Head of caudate nucleus (tissue), 42 donors: ENCODE measurements at places on chromosomes 3 and 15.

GRCh38 chr3:46930166-46930944, 46.2 kb downstream of the CCDC12 start:
- DNase-seq, result no peak

DNA sequence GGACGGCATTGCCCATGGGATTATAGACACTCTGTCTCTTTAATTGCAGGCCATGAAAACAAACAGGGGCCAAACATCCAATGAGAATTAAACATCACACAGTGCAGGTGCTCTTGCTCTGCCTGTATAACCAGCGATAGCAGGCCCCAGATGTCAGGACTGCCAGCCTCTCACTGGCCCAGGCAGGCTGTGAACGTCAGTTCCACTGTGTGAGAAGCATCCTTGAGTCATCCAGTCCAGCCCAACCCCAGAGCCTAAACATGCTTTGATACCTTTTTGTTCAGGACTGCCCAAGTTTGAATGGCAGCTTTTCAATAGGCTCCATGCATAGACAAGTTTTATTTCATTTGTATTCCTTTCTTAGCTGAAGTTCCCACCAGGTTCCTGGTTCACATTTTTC, 189.8 kb downstream of the SLCO3A1 start:
- no peak for DNase-seq

GRCh38 chr15:80840182-80841130, 61.3 kb downstream of the CEMIP start:
- peak; percentile 26 for DNase-seq

DNA sequence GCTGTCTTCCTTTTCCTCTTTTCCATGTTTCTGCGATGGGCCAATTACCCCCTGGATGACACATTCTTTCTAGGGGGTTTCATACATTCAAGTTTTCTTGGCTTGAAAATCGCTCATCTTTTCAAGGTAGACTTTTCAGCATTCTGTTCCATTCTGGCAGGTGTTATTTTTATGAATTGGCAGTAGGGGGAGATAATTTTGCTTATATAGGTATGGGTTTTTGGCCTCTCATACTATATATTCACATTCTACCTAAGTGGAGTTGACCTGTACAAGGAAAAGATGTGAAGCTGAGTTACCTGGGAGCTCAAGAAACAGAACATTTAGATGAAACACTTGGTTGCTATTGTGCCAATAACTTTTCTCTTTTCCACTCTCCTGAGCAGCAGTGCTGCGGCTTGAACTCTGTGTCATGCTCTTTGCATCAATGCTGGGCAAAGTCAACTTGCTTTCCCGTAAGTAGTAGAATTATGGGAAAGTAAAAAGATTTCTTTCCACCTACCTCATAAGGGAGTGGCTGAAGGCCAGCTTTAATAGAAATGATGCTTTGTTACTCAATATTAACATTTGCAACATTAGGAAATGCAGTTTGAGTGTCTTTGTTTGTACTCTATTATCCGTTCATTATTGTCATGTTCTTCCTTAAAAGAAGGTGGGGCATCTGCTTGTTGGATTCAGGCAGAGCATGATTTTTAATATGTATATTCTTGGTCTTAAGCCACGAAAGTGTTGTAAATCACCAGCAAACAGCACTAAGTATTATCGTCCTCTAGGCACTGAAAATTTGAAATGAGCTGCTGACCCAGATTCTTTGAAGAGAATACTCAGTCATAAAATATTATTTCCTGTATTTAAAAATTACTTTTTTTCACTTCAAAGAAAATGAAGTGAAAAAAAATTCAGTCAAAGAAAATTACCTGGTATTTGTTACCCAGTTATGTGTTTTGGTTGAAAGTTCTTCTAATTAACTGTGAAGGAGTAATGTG, 27.7 kb upstream of the MFSD1 start:
- no peak for DNase-seq

DNA sequence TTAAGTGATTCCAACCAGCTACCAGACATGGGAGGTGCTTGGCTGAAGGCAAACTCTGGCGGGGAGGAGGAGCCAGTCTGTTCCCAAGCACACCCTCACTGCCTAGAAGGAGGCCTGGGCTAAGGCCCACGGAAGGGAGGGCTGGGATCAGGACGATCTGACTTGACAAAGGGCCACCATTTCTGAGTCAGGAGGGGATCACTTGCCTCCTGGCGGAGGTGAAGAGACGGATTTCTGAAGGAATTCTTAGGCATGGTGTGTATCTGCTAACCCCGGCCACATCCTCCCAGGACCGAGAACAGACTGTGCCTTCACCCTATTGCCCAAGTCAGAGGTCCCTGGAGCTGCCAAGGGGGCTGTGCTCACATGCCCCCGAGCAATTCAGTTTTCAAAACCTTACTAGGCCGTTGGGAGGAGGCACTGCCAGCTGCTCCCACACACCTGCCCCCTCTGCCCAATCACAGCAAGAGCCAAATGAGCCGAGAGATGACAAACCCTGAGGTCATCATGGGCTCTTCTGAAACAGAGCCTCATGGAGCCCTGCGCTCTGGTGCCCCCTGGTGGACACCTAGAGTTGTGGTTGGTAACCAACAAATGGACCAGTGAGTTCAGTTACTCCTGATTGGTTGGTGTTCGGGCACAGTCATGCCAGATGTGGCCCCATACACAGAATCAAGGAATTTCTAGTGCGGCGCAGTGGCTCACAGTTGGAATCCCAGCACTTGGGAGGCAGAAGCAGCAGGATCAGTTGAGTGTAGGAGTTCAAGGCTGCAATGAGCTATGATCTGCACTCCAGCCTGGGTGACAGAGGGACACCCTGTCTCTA, 6.5 kb upstream of the TNK2 start:
- peak; percentile 95 for DNase-seq

- DNase-seq, result no peak
These were observed 82.1 kb downstream of the SEC22A start for GRCh38 chr3:123283657-123284398.

DNA sequence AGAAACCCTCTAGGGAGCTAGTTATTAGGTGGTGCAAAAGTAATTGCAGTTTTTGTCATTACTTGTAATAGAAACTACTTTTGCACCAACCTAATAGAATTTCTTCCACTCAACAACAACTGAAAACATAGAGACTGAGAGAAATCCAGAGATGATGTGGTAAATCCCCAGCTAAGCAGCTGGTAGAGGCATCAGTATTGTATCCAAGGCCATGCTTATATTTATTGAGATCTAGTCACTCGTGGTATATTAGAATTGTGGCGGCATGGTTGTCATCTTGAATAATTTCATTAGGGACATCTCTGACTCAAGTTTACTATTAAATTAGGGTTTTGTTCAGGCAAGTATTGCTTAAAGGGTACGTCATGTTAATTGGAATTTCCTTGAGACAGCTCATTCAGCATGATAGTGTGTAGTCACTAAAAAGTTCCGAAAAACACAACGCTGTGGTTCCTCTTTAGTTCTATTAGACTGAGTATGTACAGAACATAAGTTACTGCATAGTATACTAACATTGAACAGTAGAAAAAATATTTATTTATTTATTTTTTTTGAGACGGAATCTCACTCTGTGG, 35.3 kb downstream of the PAK2 start:
- no peak for DNase-seq

DNA sequence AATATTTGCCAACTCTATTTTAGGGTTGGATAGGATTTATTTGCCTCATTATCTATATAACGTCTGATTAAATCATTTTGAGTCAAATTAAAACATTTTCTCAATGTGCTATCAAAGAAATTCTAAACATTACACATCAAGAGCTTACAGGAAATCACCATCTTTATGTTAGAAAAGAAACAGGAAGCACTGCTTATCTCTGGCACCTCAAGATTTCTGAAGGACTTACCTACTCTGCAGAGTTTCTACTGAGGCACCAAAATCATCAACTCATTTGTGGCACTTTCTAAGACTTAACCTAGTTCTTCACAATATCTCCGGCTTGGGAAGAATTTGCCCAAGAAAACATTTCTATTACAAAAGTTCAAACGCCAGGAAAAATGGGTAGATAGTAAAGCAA, 181.3 kb upstream of the EOMES start:
- no peak for DNase-seq

- DNase-seq, result no peak
These were observed 28.3 kb downstream of the GAP43 start for GRCh38 chr3:115651599-115651998.

- no peak for DNase-seq
These were observed 62.1 kb downstream of the NUP210 start for GRCh38 chr3:13358051-13358450.

DNA sequence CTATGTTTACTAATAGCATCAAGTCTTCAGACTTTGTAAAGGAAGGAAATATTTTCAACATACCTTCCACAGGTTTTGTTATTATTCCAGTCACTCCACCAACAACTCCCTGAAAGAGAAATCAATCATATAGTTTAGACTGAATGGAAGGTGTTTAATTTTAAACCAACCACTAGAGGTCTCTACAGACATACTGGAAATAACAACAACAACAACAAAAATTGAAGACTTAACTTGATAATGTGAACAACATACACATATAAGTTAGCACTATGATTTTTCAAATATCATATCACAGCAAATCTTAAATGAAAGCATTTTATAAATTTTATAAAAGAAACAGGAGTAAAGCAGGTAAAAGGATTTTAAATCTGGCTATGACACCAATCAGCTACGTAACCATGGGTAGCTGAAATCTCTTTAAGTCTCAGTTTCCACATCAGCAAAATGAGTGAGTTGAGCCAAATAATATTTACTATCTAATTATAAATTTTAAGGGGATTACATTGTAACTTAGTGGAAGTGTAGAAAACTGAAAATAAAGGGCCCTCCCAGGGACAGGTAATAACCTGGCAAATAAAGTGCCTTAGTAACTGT, 188.2 kb downstream of the VPS13C start:
- DNase-seq, result no peak

GRCh38 chr3:115999613-116000012, 376.3 kb downstream of the GAP43 start:
- DNase-seq, result no peak

GRCh38 chr15:45402162-45402954, 24.0 kb upstream of the GATM start:
- peak; percentile 98 for DNase-seq

- DNase-seq, result no peak
These were observed 3.0 kb downstream of the ISL2 start for GRCh38 chr15:76339305-76340197.

GRCh38 chr3:42019953-42020260, 58.0 kb upstream of the ULK4 start:
- no peak for DNase-seq

- no peak for DNase-seq
These were observed 110.6 kb upstream of the NANOGP8 start for GRCh38 chr15:35195649-35196048.

DNA sequence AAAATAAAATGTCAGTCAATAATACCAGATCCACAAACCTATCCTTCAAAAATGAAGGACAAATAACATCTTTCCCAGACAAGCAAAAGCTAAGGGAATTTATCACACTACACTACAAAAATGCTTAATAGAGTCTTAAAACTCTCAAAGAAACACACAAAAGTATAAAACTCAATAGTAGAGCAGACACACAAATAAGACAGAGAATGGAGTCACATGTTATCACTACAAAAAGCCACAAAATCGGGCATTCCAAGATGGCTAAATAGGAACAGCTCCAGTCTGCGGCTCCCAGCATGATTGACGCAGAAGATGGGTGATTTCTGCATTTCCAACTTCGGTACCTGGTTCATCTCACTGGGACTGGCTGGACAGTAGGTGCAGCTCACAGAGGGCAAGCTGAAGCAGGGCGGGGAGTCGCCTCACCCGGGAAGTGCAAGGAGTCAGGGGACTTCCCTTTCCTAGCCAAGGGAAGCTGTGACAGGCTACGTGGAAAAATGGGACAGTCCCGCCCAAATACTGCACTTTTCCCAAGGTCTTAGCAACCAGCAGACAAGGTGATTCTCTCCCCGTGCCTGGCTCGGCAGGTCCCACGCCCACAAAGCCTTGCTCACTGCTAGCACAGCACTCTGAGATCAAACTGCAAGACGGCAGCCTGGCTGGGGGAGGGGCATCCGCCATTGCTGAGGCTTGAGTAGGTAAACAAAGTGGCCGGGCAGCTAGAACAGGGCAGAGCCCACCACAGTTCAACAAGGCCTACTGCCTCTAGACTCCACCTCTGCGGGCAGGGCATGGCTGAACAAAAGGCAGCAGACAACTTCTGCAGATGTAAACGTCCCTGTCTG, 46.3 kb downstream of the SENP7 start:
- no peak for DNase-seq

DNA sequence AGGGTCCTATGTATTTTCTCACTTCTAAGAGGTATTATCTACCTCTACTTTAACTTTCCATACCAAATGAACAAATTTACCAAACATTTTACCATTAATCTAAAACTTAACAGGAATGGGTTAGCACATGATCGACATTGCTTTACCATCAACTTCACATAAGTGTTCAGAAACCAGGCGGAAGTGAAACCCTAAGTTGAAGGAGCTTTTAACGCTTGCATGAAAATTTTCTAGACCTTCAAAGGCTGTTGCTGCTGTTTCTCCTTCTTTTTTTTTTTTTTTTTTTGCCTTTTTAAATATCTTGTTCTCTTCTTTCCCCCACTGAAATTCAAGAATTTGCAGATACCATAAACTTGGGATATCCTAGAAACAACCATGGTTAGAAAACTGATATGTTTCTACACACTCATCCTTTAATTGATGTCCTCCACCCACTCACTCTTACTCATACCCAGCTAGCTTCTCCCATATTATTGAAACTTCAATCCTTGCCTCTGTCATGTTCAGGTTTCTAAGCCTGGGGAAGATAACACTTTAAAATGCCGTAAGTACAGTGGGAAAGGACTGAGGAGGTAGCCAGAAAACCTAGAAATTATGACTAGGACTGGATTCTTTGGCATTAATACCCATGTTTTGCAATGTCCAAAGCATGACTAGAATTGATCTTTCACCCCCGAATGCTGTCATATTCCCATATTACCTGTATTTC, 24.7 kb downstream of the MYO5A start:
- DNase-seq, result no peak

DNA sequence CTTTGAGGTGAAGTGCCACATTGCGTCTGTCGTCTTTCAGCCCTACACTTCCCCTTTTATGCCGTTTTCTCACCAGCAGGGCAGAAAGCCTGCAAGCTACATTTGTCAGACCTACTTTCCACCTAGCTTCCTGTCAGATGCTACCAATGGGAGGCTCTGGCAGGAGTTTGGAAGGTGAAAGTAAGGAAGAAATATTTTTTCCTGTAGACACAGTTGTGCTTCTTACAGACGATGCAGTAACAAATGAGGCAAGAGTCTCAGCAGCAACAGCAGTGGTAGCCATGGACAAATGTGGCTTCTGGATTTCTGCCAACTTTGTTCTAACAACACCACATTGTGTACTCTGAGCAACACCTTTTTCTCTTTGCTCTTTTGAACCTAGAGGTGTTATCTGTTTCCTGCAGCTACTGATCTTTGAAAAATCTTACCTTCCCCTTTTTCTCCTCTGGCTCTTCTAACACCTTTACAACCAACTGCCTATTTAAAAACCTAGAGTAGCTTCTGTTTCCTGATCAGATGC, 70.6 kb upstream of the STT3B start:
- no peak for DNase-seq

- DNase-seq, result no peak
These were observed 103.1 kb downstream of the LRIG1 start for GRCh38 chr3:66397745-66398144.

GRCh38 chr3:175001091-175001490, 142.0 kb downstream of the NAALADL2 start:
- DNase-seq, result no peak
